ENCODE measurements at places on chromosomes 11 and 22. TPM values are rescaled to one million over a fixed set of nuclear protein-coding genes. Genes with fewer than 3 reads are reported as not detected.

DNA sequence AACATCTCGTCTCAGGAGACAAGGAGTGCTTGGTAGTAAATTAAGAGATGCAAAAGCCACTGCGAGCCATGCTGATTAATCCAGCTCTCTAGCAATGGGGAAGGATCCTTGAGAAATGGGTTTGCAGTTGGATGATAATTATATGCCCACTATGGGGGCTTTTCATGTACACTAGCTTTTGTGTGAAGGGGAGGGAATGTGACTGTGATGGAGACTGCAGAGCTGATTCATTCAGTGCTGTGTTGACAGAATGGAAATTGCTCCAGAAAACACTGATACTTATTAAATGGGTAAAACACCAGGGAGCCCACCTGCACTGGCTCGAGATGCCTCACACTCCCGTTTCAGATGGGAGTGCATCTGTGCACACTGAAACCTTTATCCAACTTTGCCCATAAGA, 37.0 kb upstream of the KIRREL3 start:
- DNase-seq: no peak

DNA sequence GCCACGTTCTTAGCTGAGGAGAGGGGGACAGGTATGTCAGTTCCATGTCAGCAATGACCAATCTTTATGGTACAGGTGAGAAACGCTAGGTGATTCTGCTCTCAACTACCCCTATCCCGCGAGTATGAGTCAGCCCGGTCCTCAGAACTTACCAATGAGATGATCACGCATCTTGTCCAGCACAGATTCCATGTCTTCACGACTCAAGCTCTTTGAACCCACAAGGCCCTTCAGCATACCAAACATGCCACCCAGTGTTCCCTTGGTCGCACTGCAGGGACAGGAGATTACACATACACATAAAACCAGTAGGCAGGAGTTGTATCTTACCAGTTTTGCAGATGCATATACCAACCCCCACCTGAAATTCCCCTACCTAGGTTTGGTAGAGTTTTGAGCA, 2.9 kb downstream of the SRPRA start:
- DNase-seq: peak; percentile 46

DNA sequence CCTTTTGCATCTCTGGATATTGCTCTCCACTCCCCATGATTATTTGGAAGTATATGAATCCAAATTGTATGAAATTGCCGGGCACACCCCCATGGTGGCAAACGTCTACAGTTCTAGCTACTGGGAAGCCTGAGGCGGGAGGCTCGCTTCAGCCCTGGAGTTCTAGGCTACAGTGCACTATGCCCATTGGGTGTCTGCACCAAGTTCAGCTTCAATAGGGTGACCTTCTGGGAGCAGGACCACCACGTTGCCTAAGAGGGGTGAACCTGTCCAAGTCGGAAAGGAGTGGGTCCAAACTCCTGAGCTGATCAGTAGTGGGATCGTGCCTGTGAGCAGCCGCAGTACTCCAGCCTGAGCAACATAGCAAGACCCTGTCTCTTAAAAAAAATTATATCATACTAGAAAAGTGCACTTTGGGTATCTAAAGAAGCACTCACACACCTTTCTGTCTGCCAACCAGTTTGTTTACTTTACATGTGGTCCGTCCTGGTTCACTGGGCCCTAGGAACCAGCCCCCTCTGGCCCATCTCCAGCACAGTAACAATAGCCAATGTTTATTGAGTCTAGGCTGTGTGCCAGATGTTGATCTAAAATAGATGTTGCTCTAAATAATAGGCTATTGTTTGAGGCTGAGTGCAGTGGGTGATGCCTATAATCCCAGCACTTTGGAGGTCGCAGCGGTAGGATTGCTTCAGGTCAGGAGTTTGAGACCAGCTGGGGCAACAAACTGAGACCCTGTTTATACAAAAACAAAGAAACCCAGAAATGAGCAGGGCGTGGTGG, 16.4 kb upstream of the KAT5 start:
- peak; percentile 97 for DNase-seq

- no peak for DNase-seq
Measured at GRCh38 chr11:18259259-18259658, 6.8 kb upstream of the SAA1 start.

DNA sequence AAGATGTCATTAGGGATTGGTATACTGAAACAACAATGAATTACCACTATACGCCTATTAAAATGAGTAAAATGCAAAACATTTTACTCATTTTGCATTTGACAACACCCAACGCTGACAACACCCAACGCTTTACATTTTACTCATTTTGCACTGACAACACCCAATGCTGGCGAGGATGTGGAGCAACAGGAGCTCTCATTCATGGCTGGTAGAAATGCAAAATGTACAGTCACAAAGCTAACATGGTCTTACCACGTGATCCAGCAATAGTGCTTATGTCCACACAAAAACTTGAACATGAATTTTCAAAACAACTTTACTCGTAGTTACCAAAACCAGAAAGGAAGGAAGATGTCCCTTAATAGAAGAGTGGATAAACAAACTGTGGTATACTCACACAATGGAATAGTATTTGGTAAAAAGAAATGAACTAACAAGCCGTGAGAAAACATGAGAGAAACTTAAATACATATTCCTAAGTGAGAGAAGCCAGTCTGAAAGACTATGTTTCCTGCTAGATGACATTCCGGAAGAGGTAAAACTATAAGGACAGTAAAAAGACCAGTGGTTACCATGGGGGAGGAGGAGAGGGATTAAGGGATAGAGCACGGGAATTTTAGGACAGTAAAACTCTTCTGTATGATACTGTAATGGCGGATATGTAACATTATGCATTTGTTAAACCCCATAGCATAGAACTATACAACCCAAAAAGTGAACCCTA, 11.4 kb upstream of the MSANTD2 start:
- no peak for DNase-seq

DNA sequence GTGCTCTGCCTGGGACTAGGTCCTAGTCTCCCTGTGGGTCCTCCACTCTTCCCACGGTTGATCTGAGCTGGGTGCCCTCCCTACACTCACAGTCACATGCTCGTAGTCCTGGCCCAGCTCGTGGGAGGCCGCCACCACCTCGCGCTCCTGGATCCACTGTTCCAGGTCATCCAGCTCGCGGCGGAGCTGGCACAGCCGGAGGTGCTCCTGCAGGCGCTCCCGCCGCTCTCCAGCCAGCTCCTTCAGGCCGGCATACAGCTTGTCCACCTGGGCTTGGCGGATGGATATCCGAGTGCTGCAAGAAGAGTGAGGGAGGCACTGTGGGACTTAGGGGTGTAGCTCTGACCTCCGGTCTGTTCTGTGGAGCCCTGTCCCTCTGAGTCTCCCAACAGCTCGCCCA, 14.8 kb upstream of the RBM4B start:
- DNase-seq: no peak

NTM gene
- total RNA-seq: not detected

MCM5 gene
- 60.5 TPM for total RNA-seq

CNTN5 gene
- total RNA-seq: not detected

CCDC157 gene
- total RNA-seq: 1.3 TPM

Measured in dermis microvascular lymphatic vessel endothelial cell (primary cell).